ENCODE measurements at places on chromosomes 16 and 17.

DNA sequence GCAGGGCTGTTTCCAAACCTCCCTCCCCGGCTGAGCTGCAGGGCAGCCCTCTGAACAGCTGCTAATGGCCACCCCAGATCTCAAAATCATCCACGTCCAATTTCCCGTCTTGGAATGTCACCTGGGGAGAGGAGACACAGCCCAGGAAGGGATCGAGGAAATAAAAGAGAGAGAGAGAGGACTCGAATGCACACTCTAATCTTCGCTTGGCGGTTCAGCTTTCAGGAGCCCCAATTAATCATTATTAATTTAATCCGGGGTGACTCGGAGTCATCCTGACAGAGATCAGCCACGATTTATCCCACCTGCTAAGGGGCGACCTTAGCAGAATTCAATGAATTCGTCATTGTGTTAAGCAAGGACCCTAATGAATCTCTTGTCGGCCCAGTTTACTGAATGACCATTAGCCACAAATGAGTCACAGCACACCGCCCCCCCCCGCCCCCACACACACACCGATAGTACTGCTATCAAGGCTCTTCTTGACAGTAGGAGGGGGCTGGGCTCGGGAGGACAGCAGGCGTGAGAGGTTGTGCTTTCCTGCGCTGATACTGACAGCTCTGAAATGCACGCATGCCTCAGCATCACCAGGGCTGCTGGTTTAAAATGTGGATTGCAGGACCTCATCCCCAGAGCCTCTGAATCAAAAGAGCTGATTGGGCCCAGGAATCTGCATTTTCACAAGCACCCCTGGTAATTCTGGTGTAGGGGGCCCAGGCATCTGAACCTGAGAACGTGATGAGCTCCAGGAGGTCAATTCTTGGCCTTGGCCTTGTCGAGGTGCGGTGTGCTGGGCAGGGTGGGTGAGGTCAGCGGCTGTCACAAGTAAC lies 190.0 kb upstream of the CIBAR2 start:
- DNase-seq, result no peak

DNA sequence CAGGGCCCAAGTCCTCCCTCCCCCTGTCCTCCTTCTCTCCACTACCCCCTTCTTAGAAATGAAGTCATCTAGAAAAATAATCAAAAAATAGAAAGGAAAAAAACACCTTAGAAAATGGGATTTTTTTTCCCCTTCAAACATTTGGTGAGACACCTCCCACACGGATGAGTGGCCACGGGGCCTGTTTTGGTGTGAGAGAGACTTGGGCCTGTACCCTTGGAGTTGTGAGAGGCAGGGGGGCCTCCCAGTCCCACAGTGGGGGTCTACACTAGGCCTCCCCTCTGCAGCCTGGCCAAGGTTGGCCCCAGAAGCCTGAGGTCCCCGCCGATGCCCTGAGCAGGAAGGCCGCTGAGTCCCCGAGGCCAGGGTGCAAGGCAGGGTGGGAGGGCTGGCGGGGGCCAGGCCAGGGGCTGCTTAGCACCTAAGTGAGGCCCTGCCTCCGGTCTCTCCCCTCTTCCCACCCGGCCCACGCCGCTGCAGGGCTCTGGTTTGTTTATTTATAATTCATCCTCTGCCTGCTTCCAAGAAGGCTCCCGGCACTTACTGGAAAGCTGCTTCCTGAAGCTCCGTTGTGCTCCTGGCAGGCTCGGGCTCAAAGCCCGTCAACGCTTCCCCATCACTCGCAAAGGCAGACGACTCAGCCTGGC lies 26.4 kb downstream of the NPTX1 start:
- DNase-seq, result no peak

DNA sequence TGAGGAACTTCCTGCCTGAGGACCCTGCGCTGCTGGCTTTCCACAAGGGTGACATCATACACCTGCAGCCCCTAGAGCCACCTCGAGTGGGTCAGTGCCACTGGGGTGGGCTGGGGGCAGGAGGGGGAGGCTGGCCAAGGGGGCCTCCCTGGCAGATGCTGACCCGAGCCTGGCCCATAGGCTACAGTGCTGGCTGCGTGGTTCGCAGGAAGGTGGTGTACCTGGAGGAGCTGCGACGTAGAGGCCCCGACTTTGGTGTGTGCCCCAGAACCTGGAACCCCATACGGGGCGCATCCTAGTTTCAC lies 26.7 kb upstream of the ALKBH5 start:
- no peak for DNase-seq

GRCh38 chr17:35729405-35729833 lies 2.0 kb upstream of the RASL10B start:
- DNase-seq, result no peak

- DNase-seq, result no peak
Observed at GRCh38 chr17:57332501-57332900, 76.2 kb downstream of the MSI2 start.

DNA sequence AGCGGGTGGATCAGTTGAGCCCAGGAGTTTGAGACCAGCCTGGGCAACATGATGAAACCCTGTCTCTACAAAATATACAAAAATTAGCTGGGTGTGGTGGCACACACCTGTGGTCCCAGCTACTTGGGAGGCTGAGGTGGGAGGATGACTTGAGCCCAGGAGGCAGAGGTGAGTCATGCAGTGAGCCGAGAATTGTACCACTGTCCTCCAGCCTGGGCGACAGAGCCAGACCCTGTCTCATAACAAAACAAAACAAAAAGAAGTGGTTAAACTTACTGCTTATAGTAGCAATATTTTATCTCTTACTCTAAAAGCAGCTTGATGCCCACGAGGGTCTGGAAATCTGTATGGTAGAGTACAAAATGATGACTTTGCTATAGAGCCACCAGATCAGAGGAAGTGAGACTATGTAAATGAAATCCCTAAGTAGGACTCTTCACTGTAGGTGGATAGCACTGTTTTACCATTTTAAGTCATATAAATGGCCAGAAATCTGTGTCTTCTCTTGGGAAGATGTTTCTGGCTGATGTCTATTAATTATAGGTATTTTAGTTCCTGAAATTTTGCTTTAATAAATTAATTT lies 60.4 kb upstream of the MRC2 start:
- no peak for DNase-seq

DNA sequence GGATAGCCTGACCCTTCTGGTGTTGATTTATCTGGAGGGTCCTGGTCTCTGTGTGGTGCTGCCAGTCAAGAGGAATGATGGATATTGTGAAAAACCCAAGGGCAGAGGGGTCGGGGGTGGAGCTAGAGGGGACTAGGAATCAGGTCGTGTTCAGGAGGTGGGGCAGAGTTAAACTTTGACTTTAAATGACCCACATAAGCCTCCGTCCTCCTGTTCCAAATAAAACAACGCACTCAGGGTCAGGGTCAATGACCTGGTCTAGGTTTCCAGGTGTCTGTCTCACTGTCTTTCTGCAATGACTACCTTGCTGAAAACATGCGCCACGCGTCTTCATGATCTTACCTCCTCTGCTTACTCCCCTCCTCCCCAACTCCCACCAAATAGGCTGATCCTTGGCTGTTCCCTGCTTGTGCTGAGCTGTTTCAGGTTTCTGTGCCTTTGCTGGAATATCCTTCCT lies 14.7 kb downstream of the AOC3 start:
- no peak for DNase-seq

DNA sequence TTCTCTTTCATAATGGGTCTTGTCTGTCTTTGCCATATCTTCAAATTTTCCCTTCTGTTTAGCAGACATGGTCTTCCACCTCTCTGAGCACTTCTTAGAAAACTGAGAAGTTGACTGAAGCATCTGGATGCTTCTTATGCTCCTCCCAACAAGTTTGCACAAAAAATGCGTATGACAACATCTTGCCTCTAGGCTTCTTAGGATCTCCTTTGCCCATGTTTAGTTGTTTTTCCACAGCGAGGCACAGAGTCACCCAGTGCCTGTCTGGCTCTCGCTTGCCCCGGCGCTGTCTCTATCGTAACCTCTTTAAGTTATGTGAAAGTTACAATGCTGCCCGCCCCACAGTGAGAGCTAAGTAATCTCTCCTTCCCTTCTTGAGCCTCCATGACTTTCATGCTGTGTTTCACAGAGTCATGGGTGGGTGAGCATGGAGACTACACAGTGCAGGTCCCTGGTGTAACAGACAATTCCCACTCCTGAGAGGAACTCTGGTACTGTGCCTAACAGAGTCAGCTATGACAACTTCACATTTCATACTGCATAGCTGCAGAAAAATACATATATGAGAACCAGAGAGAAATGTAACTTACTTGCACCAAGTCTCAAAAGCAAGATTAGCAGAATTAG lies 195.4 kb downstream of the AATF start:
- no peak for DNase-seq

- DNase-seq, result no peak
Observed at GRCh38 chr16:71895679-71896365, 491 bp downstream of the IST1 start.

- DNase-seq, result no peak
Observed at GRCh38 chr16:84509032-84509950, 4.8 kb upstream of the MEAK7 start.
